ENCODE measurements at places on chromosomes 13 and 19.

- DNase-seq, result no peak
Measured at GRCh38 chr19:47848425-47848822, 10.6 kb upstream of the TPRX2 start.

GRCh38 chr19:47757617-47758442, 12.5 kb downstream of the NOP53 start:
- DNase-seq, result no peak

- no peak for DNase-seq
Measured at GRCh38 chr13:35530581-35530980, 54.1 kb upstream of the MAB21L1 start.

DNA sequence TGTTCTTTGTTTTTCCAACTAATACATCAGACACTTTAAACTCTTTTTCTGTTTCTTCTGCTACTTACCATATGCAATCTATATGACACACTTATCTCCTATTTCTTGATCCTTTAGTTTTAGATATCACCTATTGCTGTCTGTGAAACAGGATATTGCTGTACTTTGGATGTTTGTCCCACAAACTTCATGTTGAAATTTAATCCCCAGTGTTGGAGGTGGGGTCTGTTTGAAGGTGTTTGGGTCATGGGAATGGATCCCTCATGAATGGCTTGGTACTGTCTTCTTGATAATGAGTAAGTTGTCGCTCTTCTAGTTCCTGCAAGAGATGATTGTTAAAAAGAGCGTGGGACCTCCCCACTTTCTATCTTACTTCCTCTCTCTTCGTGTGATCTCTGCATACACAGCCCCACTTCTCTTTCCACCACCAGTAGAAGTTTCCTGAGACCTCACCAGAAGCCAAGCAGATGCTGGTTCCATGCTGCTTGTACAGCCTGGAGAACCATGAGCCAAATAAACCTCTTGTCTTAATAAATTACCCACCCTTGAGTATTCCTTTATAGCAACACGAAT, 244.2 kb downstream of the NHLRC3 start:
- no peak for DNase-seq

GRCh38 chr19:2888731-2889224, 11.9 kb upstream of the ZNF57 start:
- DNase-seq, result no peak

GRCh38 chr13:25800523-25800922, 251.3 kb downstream of the SHISA2 start:
- DNase-seq, result no peak

DNA sequence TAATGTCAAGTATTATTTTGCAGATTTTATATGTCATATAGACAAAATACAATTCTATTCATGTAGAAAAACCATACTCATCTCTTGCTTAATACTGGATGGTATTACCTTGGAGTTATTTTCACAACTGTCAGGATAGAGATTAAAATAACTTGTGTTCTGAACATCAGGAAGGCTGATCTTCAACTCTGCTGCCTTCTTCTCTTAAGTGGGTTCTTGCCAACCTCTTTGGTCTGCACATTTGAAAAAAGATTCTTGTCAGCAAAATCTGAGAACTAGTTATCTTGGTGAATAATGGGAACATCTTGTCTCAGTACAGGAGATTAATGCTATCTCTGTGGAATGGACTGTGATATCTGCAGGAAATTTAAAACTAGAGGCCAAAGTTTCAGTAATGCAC, 95.2 kb upstream of the FAM216B start:
- no peak for DNase-seq

DNA sequence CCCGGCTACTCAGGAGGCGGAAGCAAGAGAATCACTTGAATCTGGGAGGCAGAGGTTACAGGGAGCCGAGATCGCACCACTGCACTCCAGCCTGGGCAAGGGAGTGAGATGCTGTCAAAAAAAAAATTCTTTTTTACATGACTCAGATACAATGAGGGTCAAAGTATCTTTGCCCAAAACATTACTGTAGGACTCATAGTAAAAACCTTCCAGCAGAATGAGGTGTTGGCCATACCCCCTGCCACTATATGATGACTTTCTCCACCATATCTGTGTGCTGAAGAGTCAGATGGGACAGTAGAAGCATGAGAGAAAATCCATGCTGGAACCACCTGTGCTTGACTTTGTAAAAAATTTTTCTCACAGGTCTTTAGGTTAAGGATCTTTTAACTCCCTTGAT, 86.7 kb downstream of the COL4A2 start:
- no peak for DNase-seq

- DNase-seq, result no peak
Measured at GRCh38 chr13:22940736-22941135, 240.0 kb upstream of the SGCG start.

DNA sequence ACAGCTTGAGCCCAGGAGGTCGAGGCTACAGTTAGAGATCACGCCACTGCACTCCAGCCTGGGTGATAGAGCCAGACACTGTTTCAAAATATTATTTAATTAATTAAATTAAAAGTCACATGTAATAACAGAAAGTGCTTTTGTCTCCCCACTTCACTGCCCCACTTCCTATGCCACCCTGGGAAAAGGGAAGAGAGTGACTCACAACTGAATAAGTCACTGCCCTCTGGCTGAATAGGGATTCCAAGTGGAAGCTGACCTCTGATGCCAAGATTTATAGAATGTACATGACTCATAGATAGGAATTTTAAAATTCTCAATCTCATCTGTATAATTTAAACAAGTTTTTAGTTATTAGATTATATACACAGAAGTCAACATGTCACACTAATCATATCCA, 22.2 kb upstream of the ERVV-1 start:
- DNase-seq, result no peak

GRCh38 chr19:38889803-38890202, 9.6 kb downstream of the SIRT2 start:
- DNase-seq, result no peak

- no peak for DNase-seq
Measured at GRCh38 chr19:12126707-12127106, 13.4 kb downstream of the ZNF20 start.

- DNase-seq, result no peak
Measured at GRCh38 chr13:39531646-39532045, 71.3 kb downstream of the LHFPL6 start.
